Effector memory CD4-positive, alpha-beta T cell (primary cell): ENCODE measurements at places on chromosomes 1 and 21.

DNA sequence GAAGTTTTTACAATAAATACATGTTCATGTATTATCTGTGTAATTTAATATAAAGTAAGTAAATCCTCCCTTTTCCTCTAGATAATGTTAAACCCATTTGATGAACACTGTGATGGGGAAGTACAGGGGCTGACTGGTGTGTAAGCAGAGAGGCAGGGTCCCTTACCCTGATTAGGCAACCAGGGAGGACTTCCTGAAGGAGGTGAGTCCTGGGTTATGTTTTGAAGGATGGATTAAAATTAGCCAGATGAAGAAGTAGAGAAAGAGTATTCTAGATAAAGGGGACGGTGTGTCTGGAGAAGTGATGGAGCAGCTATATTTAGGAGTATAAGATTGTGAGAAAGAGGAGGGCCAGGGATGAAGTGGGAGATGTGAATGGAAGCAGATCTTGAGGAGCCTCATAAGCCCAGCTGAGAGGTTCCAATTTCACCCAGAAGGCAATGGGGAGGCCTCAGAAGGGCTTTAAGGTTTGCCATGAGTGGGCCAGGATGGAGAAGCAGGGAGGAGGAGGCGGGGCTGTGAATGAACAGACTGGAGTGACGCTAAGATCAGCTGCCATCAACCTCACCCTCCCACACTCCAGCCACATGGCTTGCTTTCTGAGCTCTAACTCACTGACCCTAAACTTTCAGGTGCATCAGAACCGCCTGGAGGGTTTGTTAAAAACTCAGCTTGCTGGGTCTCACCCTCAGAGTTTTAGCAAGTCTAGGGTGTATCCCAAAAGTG lies 30.9 kb upstream of the ID3 start:
- no peak for DNase-seq

GRCh38 chr21:16389643-16390042 lies 659.9 kb downstream of the USP25 start:
- no peak for DNase-seq

DNA sequence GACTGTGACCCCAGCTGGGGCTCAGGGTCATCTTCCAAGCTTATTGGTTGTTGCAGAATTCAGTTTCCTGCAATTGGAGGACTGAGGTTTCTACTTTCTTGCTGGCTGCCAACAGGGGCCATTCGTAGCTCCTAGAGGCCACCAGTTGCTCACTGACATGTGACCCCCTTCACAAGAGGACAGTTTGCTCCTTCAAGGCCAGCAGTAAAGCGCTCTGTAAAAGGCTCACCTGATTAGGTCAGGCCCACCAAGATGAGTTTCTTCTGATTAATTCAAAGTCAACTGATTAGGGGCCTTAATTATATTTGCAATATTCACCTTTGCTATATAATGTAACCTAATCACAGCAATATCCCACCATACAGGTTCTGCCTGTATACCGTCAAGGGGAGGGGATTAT lies 68.9 kb downstream of the SLC9A1 start:
- no peak for DNase-seq

DNA sequence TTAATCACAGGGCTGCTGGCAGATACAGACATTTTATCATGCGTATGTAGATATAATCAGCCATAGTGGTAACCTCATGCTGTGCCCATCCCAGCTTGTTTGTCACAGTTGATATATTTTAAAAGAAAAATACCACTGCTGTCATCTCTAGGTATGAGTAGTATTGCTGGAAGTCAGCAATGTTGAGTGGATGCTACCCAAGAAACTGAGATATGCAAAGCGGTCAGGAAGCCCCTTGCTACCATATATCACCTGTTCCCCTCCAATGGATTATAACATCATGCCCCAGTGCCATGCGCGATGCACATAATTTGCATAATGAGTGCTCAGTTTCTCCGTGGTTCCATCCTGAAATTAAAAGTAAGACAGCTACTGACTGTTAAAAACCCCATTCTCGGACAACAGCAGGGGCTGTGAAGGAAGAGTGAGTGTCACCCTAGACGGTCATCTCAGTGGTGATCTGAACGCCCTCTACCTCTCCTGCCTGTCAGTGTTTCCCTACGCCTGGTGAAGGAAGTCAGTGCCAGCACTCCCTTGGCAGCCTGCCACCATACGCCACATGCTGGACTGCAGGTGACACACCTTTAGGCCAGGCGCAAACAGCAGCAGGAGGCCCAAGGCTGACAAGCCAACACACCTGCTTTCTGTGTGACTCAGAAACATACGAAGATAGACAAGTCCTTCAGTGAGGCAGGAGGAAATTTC lies 2.7 kb downstream of the IL10RB start:
- peak; percentile 11 for DNase-seq

DNA sequence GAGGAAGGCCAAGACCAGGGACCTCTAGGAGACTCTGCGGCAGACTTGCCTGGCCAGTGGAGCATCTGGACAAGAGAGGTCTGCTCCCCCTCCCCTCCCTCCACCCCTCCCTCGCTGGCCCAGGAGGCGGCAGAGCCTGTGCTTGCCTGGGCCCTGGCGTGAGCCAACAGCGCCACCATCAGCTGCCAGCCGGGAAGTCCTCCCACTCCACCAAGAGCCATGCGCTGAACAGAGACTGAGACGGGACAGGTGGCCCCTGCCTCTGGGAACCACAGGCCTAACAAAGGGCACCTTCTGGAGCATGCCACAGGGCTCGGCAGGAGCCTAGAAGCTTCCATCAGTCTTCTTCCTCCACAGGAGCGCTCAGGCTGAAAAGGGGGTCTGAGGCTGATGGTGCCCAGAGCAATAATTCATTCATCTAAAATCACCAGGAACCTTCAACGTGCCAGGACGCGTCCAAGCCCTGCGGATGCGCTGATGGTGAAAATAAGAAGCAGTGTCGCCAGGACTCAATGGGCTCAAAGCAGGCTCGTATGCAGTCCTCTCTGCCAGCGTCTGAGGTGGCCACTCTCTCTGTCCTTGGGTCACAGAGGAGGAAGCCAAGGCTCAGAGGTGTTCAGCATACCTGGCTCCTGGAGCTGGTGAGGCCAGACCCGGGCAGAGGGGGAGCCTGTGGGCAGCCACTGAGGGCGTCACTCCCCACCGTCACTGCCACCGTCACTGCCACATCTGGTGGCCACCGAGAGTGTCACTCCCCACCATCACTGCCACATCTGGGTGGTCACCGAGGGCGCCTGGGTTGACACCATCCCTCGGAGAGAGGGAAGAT lies 161.2 kb downstream of the NPHP4 start:
- no peak for DNase-seq

- DNase-seq, result no peak
Observed at GRCh38 chr21:39022466-39022862, 160.8 kb downstream of the PSMG1 start.

GRCh38 chr1:33377756-33378155 lies 53.1 kb downstream of the PHC2 start:
- no peak for DNase-seq

DNA sequence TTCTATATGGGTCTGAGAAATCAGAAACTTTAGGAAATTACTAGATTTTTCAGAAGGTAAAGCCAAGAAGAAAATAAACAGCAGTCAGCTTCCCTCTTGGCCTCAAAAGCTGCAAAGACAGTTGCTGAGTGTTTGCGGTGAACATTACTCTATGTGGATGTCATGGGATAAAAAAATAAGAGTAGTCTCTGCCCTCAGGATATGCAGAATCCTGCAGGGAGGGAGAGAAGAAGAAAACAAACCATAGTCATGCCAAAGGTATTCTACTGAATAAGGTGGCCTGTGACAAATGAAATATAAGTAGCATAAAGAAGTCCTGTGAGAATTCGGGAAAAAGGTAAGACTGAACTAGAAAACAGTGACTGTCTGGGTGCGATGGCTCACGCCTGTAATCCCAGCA lies 19.0 kb downstream of the YARS1 start:
- no peak for DNase-seq
